Activated effector memory CD4-positive, alpha-beta T cell treated with anti-CD3 and anti-CD28 coated beads, Interleukin-2, amount 50 U/mL, for 16 hours (primary cell): ENCODE measurements at places on chromosomes 7 and 10.

GRCh38 chr7:100817097-100817496, 10.2 kb downstream of the EPHB4 start:
- no peak for DNase-seq

DNA sequence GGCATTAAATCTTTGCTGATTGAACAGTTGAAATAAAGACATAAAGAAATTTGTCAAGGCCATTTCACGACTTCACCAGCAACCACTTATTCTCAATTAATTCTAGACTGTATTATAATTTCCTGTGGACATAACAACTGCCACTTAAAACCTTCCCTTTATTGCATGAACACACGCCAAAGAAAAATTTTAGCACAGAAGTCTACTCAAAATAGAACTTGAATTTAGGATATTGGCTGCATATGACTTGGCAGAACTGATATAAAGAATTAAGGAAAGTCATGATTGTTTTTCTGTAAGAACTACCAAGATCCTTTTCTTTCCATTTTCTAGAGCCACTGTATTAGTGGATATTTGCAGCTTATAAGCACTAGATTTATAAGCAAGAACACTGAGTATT, 226.5 kb upstream of the AKR1E2 start:
- no peak for DNase-seq

DNA sequence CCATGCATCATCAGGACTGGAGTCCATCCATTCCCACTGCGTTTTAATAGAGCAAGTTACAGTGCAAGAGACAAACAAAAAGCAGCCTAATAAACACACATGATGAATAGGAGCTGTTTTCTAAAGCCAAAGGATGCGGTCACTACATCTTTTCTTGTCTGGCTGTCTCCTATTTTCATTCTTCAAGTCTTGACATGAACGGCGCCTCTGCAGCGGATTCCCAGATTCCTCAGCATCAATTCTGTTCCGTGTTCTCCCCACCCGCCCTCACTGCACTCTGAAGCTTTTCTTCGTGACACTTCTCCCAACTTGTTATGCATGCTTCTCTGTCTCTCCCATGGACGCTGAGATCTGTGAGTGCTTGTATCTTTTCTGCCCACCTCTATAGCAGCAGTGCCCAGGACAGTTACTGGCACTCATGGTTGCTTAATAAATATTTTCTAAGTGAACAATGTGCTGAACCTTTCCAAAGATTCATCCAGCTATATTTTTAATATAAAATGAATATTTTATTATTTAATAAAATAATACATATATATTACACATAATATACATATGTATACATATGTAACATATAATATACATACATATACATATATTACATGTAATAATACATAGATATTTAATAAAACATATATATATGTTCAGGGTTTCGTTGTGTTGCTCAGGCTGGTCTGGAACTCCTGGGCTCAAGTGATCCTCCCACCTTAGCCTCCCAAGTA, 242.9 kb downstream of the ABCA13 start:
- no peak for DNase-seq

DNA sequence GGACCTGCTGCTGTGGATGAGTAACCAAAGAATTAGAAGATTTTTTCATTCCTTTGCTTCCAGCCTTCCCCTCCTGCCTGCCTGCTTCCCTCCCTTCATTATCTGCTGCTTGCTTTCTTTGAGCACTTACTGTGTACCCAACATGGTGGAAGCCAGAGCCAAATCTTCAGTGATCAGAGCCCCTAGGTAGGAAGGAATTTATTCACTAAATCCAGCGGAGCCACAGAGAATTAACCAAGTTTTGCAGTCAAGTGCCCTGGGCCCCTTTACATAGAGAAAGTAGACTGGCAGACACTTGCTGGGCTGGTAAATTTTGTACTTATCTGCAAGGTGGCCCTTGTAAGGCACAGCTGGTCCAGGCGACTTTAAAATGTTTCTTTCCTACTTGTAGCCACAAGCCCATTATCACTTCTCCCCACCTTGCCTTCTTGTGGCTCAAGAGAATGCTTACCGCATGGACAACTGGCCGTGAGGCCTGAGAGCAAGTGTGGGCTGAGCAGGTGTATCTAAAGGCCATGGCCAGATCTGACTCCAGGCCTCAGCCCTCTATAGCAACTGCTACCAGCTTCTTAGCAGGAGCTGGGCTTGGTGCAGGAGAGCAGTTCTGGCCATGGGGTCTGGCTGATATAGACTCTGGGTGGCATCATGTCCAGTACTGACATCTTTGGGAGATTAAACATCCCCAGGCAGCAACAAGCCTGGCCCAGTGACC, 11.1 kb downstream of the UNC5B start:
- DNase-seq = no peak

- DNase-seq = peak; percentile 71
These were observed 1.9 kb downstream of the INA start for GRCh38 chr10:103278862-103279298.

DNA sequence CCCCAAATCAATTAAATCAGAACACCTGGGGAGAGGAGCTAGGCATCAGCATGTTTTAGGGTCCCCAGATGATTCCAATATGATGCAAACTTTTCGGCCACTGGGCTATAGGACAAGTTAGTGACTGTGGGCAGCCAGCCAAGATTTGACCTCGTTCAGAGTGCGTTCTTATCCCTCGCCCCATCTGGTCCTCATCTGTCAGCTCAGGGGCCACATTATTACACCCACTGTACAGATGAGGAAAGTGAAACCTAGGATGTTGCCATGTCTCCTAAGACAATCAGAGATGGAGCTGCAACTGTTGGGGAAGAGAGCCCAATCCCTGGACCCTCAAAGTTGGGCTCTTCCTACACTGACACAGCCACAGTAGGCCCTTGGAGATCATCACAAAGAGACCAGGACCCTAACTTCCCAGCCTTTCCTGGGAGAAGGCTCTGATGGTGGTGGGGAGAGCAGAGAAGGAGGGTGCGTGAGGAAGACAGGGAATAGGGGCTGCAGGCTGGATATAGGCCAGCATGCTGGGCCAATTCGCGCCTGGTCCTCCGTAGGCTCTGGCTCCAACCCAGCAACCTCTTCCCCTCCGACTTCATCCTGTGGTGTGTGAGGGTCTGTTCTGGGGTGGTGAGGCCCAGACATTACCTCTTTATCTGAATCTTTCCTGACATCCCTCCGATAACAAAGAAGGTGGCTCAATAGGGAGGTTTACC, 109.4 kb upstream of the ZMIZ1 start:
- no peak for DNase-seq

GRCh38 chr7:103574576-103574975, 128.6 kb upstream of the SLC26A5 start:
- DNase-seq = no peak

DNA sequence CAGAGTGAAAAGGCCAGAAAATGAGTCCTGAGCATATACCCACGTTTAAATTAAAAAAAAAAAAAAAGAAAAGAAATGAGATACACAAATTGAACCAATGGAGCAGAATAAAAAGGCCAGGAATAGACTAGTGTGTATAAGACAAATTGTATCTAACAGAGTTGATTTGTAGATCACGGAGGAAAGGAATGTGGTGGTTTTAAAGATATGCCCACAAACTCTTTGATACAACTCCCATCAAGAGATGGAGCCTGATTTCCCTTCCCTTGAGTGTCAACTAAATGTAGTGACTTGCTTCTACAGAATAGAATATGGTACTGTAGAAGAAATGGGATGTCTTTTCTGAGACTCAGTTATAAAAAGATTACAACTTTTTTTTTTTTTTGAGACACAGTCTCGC, 10.4 kb downstream of the SYPL1 start:
- no peak for DNase-seq

DNA sequence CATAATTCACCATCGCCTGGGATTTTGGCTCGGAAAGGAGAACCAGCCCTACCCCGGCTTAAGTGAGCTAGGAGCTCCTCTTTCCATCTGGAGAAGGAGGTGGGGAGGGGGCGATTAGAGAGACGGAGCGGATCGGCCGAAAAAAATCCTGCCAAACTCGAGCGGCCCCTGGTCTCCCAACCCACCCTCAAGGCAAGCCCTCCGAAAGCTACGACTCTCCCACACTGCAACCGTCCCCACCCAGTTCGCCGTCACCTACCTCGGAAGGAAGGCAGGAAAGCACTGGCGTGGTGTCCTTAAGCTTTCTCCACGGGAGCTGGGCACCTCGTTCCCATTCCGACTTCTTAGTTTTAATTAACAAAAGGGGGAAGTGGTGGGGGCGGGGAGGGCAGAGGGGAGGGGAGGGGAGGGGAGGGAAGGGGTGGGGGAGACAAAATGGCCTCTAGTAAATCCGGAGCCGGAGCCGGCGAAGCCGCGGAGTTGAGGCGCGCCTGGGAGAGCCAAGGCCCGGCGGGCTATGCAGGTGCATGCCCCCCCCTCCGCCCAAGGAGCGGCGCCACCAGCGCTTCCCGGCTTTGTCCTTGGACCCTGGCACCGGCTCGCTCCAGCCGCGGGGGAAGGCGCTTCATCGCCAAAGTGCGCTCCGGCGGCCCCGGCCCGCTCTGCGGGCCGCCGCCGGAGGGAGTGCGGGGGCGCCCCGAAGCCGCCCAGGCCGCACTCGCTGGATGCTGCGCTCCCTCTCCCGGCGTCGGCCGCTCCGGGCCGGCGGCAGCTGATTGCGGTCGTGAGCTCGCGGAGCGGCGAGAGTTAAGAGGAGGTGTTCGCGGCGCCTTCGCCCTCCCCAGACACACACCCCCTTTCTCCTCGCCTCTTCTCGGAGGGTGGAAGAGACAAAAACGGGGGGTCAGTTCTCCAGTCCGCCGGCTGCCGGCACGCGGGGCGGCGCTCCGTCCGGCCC, at the start of gene LRRC4:
Gene LRRC4, minus strand, starts transcription at position 784 of the 958 bp plus-strand sequence. CDS start 797 bp downstream, outside the sequence.
- peak; percentile 68 for DNase-seq

DNA sequence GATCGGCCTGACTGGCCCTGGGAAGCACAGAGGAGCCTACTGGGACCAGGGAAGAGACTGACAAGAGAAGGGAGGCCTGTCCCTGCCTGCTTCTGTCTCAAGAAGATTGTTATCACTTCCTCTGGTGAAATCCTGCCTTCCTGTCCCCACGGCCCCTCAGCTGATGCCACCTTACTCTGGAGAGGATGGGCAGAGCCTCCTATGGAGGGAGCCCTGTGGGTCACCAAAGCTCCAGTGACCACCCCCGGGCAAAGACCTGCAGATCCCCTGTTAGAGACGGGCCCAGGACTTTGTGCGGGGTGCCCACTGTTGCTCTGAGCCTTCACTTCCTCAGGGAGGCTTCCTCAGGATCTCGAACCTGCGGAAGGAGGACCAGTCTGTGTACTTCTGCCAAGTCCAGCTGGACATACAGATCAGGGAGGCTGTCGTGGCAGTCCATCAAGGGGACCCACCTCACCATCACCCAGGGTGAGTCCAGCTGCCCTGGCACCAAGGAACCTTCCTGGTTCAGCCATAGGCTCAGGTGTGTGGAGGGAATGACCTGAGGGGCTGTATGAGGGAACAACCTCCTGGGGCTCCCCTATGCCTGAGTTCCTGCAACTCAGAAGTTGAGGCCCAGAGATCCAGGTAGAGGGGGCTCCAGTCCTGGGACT, 1.4 kb upstream of the PILRB start:
- DNase-seq = no peak

GRCh38 chr7:156172638-156173037, 360.4 kb upstream of the SHH start:
- peak; percentile 50 for DNase-seq

DNA sequence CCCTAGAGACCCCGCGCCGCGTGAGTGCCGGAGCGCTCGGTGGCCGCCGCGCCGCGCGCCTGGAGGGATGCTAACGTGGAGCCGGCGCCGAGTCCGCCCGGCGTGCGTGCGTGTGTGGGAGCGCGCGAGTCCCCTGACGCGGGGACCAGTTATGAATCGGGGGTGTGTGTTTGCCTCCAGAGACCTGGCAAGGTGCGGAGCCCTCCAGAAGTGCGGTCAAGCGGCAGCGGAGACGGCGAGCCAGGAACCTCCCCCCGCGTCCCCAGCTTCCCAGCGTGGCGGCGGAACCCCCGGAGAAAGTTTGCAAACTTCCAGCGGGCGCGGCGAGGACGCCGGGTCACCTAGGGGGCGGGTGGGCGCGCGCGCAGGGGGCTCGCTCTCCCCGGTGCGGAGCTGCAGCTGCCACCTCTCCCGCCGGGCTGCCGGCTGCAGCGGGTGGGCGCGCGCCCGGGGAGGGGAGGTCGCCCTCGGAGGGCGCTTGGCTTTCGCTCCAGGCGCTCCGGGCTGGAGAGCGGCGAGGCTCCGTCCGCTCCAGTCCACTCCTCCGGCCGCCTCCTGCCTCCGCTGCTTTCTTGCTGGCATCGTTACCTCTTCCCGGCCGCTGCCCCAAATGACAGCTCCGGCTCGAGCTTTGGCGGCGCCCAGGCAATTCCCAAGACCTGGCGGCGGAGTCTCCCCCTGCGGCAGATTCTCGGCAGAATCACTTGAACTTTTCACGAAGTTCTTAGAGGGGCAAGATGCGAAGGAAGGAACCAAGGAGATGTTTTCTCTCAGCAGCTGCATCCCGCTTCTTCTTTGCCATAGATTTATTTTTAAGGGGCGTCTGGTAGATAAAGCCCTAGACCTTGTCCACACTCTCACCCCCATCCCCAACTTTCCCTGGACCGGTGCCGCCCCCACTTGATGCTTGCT, 2.3 kb upstream of the CREB5 start:
- no peak for DNase-seq

DNA sequence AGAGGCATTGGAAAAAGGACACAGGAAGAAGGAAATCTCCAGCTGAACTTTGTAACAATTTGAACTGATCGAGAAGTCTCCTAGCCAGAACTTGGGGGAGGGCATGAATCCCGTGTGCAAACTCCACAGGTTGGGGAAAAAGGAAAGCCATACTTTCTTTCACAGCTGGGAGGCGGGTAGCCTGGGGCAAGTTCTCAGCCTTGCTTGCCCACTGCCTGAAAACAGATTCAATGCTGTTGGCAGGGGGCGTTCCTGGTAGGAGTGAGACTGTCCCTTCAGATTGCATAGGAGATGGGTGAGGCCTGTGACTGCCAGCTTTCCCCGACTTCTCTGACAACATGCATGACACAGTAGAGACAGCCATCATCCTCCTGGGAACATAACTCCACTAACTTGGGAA, 289.1 kb upstream of the PHF14 start:
- no peak for DNase-seq

- no peak for DNase-seq
These were observed 33.4 kb downstream of the ZC3HAV1 start for GRCh38 chr7:139075871-139076686.

DNA sequence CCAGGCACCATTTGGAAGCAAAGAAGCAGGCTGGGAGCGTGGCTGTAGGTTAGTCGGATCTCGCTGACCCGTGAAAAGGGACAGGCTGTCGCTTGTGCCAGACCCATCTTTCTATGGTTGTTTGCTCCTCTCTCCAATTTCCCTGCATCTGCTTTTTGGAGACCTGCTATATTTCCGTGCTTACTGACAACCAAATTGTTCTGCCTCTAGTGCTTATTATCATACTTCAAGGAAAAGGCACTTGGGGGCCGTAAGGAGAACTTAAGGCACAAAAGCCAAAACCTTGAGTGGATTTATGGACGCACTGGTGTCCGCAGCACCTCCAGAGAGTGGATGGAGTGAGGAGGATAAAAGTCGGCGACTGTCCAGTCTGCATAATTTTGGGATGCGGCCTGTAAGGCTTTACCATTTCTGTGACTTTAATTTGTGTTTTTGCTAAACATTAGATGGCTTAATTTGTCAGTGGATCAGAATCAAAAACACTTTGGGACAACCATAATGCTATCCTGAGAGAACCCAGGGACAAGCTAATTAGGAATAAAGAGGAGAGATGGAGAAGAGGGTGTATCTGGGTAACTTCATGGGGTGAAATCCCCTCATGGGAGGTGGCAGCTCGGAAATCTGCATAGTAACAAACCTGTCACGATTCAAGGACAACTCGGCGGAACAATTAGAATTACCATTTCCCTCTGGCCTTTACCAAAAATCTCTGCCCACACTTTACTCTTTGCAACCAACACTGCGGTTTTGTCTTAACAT, 206.7 kb downstream of the HDAC9 start:
- DNase-seq = no peak
